Stimulated activated CD8-positive, alpha-beta memory T cell treated with anti-CD3 and anti-CD28 coated beads, Interleukin-15, amount 100 ng/mL, for 24 hours (primary cell): ENCODE measurements at places on chromosomes 12 and 14.

GRCh38 chr12:34393821-34394150 is 371.5 kb downstream of the ALG10 start:
- no peak for DNase-seq

DNA sequence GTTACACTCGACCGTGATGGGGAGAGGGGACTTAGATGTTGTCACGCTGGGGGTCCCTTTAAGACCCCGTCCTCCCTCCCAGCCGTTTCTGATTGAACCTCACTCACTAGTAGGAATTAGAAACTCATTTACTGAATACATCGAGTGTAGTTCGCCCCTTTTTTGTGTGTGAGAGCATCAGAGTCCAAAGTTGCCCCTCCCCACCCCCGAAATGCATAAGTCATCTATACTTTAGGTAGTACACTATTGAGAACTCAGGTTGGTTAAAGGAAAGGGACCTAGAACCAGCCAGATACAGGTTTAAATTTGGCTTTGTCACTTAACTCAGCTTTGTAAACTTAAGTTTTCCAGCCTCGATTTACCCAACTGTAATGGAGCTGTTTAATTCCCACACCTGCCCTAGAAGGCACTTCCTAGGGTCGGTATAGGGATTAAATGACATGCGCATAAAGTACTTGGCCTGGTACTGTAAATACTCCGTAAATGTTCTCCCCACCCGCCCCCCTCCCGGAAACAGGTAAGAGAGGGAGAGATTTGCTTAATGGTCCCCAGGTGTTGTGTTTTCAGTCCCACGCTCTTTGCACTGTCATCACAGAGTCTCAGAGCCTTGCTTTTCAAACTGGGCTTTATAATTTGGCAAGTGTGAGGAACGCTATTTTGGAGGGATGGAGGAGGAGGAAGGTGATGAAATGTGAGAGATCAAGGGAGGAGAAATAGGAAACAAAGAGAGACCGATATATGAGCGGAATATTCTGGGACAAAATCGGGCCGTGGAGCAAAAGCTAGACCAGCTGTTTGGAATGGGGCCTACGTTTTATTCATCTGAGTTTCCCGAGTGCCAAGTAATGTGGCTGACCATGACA is 897 bp downstream of the SUDS3 start:
- no peak for DNase-seq

GRCh38 chr12:97466000-97466399 is 3.4 kb downstream of the RMST start:
- no peak for DNase-seq

- no peak for DNase-seq
Observed at GRCh38 chr12:4140581-4141301, 132.8 kb upstream of the CCND2 start.

- DNase-seq, result no peak
Observed at GRCh38 chr12:89051065-89051677, 301.1 kb downstream of the DUSP6 start.

DNA sequence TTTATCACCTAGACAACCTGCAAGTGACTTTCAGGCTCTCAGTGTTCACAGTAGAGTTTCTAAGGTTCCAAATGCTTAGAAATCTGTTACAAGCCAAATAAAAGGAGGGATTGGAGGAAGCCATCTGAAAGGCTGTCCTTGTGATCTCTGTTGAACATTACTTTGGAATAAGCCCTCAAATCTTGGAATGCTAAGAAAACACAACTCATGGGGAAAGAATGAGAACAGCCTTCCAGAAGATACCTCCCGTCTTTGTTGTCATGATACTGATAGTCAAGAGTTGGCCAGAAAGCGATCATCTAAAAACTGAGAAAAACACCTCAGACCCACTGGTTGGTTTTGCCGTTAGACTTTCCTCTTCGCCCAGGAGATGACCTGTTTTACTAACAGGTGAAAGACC is 44.4 kb upstream of the KCNK13 start:
- no peak for DNase-seq

- no peak for DNase-seq
Observed at GRCh38 chr12:127649961-127650360, 617.0 kb upstream of the TMEM132C start.

GRCh38 chr12:11702959-11703358 is 53.5 kb downstream of the ETV6 start:
- no peak for DNase-seq

GRCh38 chr14:94340533-94340932 is 17.4 kb upstream of the SERPINA6 start:
- no peak for DNase-seq

DNA sequence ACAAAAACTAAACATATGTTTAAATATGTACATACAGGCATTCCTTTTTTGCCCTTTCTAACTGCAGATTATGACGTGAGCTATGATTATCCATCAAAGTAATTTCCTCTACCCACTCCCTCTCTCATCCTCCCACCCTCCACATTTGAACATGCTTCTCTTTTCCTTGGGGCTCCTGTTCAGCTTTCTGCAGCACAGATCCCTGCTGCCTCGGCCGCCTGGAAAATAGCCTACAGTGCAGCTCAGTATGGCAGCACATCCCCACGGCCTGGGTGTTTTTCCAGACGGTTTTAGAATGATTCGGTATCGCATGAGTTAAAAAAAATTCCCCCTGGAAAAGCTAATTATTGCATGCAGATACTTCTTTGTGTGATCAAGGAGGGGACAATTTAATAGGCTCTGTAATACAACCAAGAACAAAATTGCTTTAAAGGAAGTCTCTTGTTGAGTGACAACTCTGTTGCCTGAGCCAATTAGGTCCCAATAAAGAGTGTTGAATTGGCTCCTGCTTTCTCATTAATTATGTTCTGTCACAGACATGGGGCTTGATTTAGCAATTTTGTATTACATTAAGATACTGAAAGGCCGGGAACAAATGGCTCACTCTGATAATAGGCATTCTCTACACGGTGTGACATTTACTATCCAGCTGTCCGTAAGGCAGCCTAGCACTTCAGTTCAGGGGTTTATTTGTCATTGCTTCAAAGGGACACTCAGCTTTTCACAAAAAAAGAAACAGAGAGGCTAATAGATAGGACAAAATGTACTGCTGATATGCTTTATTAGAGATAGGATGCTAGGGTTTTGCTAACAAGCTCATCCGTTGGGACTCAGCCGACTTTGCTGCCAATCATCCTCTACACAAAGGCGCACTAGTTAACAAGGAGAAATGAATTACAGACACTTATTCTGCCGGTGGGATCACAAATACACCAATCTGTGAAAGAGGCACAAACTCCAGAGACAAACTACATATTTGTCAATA is 285.8 kb upstream of the G2E3 start:
- DNase-seq, result no peak

DNA sequence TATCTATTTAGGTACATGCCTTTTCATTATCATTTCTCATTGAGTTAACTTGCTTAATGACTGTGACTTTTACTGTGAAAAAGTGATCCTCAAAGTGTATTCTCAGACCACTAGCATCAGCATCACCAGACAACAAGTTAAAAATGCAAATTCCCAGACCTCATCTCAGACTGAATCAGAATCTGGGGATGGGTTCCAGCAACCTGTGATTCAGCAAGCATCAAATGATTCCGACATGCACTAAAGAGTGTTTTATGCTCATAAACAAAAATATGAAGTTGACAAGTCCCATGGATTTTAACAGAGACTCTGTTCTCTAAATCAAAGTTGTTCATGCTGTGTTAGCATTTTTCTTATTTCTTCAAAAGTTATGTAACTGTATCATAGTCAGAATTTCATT is 130.6 kb downstream of the BCAT1 start:
- DNase-seq, result no peak

GRCh38 chr14:92282669-92283068 is 40.3 kb upstream of the SLC24A4 start:
- no peak for DNase-seq

DNA sequence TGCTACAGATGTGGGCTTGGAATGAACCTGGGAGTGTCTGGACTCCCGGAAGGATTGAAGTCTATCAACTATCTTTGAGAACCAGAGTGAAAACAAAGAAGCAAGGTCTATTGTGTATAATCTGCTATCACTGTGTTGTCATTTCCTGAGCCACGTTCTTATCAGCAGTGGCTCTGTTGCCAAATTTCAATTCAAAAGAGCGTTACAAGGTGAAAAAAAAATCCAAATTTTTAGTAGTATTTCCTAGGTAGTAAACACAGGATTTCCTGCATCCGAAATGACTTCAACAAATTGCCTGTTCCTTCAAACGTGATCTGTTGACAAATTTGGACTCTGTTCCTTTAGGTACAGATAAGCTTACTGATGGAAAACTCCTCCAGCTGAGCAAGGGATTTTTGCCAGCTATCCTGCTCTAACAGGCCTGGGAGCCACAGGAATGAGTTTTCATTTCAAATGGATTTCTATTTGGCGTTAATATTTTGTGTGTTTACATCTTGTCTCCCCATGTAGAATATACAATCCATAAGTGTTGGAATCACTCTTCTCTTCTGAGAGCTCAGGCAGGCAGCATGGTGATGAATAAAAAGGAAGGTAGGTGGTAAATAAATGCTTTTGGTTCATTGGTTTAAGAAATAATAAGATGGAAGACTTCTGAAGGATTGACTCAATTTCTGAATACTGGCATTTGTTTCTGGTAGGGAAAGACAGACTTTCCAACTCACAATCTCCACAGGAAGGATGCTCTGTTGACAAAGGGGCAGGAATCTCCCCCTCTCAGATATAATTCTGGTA is 58.5 kb downstream of the GPR135 start:
- no peak for DNase-seq

GRCh38 chr14:61132336-61132735 is 148.8 kb downstream of the TMEM30B start:
- DNase-seq, result no peak

DNA sequence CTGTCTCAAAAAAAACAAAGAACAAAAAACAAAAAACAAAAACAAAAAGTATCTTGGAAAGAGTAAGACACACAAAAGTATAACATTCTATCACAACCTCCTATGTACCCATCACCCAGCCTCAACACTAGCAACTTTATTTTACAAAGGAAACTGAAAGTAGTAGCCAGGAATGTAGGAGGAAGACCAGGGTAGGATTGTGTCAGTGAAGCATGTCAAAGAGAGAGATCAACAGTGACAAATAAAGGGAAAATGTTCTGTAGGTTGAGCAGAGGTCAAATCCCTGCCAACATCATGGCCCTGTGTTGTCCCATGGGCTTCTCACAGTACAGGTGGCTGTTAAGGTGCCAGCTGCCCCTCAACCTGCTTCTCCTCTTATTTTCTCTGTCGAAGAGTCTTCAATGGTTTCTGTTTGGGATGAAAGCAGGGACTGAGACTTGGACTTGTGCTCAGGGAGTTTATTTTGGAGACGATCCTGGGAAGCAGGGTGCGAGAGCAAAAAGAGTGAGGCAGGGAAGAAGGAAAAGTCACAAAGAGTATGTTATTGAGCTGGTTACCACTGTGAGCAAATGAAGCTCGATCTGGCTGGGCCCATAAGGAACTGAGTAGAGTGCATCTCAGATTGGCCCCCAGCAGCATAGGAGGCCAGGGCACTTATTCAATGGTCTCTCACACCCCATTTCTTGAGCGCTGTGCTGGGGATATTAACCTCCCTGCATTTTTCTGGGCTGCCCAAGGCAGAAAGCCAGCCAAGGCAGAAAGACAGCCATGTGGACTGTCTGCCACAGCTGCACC is 29.4 kb upstream of the CTDSP2 start:
- no peak for DNase-seq

DNA sequence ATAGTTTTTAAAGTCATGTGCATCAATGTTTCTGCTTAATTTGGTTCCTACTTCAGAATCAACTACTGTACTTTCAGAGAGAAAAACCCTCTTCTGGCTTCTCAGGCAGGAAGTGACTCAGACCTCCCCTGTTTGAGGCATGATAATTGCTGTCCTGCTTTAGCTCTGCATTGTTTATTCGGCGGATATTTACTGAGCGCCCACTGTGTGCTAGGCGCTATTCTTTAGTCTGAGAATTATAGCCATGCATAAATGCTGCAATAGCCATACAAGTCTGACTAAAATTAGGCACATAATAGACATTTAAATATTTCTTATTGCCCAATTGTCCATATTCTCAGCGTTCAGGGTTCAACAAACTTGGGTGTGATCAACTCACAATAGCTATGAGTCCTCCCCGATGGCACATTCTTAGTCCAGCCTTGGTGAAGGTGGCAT is 6.1 kb upstream of the AMIGO2 start:
- no peak for DNase-seq

GRCh38 chr12:88501972-88502938 is 78.0 kb downstream of the KITLG start:
- DNase-seq, result no peak

- DNase-seq, result no peak
Observed at GRCh38 chr14:68786491-68787091, 6.3 kb downstream of the ZFP36L1 start.

GRCh38 chr12:76713130-76713529 is 50.8 kb upstream of the ZDHHC17 start:
- DNase-seq, result no peak

DNA sequence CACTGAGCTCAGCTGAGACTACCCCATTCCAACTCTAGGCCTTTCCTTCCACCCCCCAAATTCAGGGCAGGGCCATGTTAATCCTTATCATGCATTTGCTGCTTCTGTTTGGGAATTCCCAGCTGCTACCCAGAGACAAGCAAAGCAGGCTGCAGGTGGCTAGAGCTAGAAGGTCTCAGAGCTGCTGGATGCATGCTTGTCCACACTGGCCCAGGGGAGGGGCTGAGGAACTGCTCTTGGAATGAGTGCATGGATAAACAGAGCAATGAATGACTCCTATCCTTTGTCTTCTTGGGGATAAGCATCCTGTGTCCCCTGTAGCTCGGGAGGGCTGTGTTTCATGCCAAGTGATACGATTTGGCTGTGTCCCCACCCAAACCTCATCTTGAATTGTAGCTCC is 136.8 kb upstream of the NOS1 start:
- DNase-seq, result no peak

DNA sequence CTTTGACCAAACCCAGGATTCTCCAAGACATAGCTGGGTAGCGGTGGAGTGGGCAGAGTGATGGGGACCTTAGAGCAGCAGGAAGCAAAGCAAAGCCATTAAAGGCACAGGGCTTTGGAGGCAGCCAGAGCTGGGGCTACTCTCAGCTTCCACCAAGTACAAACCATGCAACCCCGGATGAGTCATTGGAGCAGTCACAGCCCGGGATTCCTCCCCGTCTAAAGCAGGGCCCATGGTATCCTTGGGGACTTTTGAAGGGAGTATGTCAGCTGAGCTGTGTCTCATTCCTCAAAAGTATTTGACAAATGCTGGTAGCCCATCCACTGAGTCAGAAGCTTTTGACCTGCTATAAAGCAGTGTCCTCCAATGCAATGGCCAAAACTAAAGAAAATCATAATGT is 9.7 kb upstream of the IFI27 start:
- no peak for DNase-seq

DNA sequence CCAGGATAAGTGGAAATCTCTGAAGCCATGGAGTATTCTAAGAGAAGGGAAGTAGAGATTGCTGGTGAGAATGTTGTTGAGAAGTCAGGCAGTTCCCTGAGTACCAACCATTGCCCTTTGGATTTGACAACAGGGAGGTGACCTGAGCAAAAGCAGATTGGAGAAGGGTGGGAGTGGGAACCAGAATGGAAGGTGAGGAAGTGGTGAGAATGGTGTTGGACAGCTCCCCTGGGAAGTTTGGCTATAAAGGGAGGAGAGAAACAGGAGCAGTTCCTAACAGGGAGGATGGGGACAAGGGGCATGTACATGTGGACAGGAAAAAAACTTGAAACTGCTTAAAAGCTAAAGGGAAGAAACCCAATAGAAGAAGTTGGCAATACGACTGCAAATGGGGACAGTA is 198.1 kb downstream of the ETV6 start:
- no peak for DNase-seq

- DNase-seq, result no peak
Observed at GRCh38 chr14:79419571-79420327, 791.6 kb downstream of the DIO2 start.
